ENCODE measurements at places on chromosomes 5 and 9. TPM values are rescaled to one million over a fixed set of nuclear protein-coding genes. Genes with fewer than 3 reads are reported as not detected.

TIGD6 gene
- 4.6 TPM for total RNA-seq

FTMT gene
- not detected for total RNA-seq

GKAP1 gene
- total RNA-seq: 1.4 TPM

TBC1D9B gene
- 43.2 TPM for total RNA-seq

NUDT12 gene
- 12.7 TPM for total RNA-seq

FAM200C gene
- total RNA-seq: 2.6 TPM

WDR38 gene
- total RNA-seq: not detected

LRRC8A gene
- total RNA-seq: 44.1 TPM

EDIL3 gene
- total RNA-seq: 6.0 TPM

SPINK4 gene
- total RNA-seq: not detected

DMRTA1 gene
- total RNA-seq: under 0.01 TPM

SOWAHA gene
- under 0.01 TPM for total RNA-seq

C9orf85 gene
- 11.8 TPM for total RNA-seq

ORM2 gene
- total RNA-seq: not detected

GFRA3 gene
- total RNA-seq: not detected

TAF11L3 gene
- not detected for total RNA-seq

FOXI1 gene
- not detected for total RNA-seq

GRM6 gene
- not detected for total RNA-seq

SLC6A18 gene
- total RNA-seq: not detected

NTNG2 gene
- 0.58 TPM for total RNA-seq

SCGB3A2 gene
- not detected for total RNA-seq

AGTPBP1 gene
- total RNA-seq: 4.3 TPM

NLN gene
- total RNA-seq: 45.0 TPM

PCDHGB1 gene
- total RNA-seq: 0.35 TPM

RANBP17 gene
- total RNA-seq: 30.7 TPM

CKMT2 gene
- total RNA-seq: 0.29 TPM

SURF2 gene
- total RNA-seq: 5.5 TPM

ENTPD2 gene
- total RNA-seq: not detected

PCDHB3 gene
- 0.89 TPM for total RNA-seq
